ENCODE measurements at places on chromosomes 4 and X. TPM values are rescaled to one million over a fixed set of nuclear protein-coding genes. Genes with fewer than 3 reads are reported as not detected.

Gene NR3C2
- total RNA-seq = 51.7 TPM

- no peaks in the 10 kb centered on the region for H3K4me1 ChIP-seq
- H3K4me3 ChIP-seq = no peak overlapping the region
- H3K27me3 ChIP-seq = no peaks in the 10 kb centered on the region
- H3K27ac ChIP-seq = no peak overlapping the region
These were observed 98.5 kb upstream of the INPP4B start for GRCh38 chr4:142944565-142944964.

Gene EVC2
- total RNA-seq = 0.22 TPM

GRCh38 chr4:89316931-89317366, 9.3 kb upstream of the GPRIN3 start:
- H3K36me3 ChIP-seq = no peaks in the 10 kb centered on the region
- H3K4me1 ChIP-seq = peaks cover 24% of the 10 kb centered on the region
- H3K4me3 ChIP-seq = no peak overlapping the region
- no peaks in the 10 kb centered on the region for H3K27me3 ChIP-seq

GRCh38 chr4:155444721-155445120, 68.0 kb upstream of the MAP9 start:
- no peaks in the 10 kb centered on the region for H3K27me3 ChIP-seq
- H3K27ac ChIP-seq = no peak overlapping the region
- H3K36me3 ChIP-seq = no peaks in the 10 kb centered on the region
- no peaks in the 10 kb centered on the region for H3K4me1 ChIP-seq

DNA sequence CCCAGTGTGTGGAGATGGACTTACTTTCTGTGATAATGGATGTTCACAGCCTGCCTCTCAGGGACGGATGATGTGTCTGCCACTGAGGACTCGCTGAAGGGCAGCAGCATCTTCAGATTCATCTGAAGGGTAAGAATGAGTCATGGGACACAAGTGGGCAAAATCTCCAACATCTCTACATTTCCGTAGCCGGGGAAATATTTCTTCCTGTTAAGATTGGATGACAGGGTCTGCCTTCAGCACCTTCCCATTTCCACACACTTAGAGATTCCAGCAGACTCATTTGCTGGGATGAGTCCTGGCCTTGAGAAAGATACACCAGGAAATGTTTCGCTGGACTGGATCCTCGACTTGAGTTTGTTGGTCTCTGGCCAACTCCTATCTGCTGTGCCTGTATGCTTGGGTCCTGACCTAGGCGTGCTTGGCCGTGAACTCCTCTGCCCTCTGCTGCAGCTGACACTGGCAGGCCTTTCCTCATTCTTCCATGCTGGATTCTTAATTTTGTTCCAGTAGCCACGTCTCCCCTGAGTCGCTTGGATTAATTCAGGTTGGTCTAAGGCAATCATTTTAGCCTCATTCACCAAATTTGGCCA, 46.5 kb upstream of the SOD3 start:
- H3K27me3 ChIP-seq = no peaks in the 10 kb centered on the region
- H3K27ac ChIP-seq = no peak overlapping the region
- DNase-seq = no peak
- H3K4me1 ChIP-seq = no peaks in the 10 kb centered on the region
- no peak overlapping the region for H3K4me3 ChIP-seq

DNA sequence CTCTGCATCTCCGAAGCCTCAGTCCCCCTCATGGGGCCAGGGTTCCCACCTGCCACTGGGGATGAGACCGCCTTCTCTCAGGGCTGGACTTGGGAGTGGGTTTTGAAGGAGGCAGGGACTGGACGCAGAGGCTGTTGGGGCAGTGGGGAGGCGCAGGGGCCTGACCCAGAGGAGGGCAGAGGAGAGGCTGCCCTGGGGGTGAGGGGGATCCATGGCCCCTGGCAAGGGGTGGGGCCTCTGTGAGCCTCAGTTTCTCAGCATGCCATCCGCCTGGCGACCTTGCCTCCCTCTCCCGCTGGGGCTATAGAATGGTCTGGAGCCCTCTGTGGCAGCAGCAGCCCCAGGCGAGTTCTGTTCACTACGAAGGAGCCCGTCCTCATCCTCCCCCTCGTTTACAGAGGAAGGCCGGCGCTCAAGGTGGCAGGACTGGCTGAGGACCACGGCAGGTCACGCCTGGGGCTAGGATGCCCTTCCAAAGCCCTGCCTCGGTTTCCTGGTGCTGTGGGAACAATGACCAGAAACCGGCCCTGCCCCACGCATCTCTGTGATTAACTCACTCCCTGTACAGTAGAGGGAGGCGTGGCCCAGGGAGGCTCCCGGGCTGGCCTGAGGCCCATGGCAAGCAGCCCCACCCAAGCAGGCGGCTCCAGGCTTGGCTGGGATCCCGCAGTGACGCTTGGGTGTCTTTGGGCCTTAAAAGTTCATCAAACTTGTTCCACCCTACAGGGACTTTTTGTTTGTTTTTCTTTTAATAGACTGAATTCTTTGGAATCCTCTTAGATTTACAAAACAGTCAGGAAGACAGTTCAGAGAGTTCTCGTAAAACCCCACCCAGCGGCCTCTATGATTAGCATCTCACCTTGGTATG, 16.0 kb upstream of the SH3TC1 start:
- H3K27me3 ChIP-seq = no peaks in the 10 kb centered on the region
- H3K27ac ChIP-seq = no peak overlapping the region
- H3K4me1 ChIP-seq = no peaks in the 10 kb centered on the region
- no peak for DNase-seq
- H3K4me3 ChIP-seq = no peak overlapping the region

Gene VSIG4
- 0.89 TPM for total RNA-seq

Gene CDX4
- not detected for total RNA-seq

- no peak within 1 kb of the TSS for H3K27ac ChIP-seq
- no peaks in the 10 kb centered on the region for H3K4me1 ChIP-seq
- H3K36me3 ChIP-seq = no peaks in the 10 kb centered on the region
- no peaks in the 10 kb centered on the region for H3K27me3 ChIP-seq
These were observed at the start of gene APELA for GRCh38 chr4:164876700-164877324. Gene APELA, plus strand, starts transcription at chr4:164877178. Its CDS starts 154 bp downstream, at chr4:164877332.

DNA sequence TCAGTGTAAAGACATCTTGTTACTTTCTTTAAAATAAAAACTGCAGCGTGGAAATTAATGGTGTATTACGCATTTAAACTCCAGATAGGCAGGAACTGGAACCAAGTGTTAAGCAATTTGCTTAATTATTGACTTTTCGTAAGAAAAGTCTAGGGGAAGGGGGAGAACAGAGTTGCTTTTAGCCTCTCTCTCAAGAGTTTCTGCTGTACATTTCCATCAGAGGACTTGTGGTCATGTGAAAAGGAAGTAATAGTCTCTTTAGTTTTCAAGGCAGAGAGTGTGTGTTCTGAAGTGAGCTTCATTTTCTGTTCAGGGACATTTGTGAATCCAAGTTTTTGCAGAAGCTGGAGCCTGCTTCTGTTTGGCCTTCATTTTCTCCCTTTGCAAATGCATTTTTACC, 127.2 kb downstream of the UBE2K start:
- no peaks in the 10 kb centered on the region for H3K27me3 ChIP-seq
- no peak overlapping the region for H3K27ac ChIP-seq
- no peaks in the 10 kb centered on the region for H3K4me1 ChIP-seq
- no peak for DNase-seq

GRCh38 chrX:45381366-45381765, 180.7 kb upstream of the DIPK2B start:
- no peaks in the 10 kb centered on the region for H3K36me3 ChIP-seq
- H3K4me1 ChIP-seq = no peaks in the 10 kb centered on the region
- no peak overlapping the region for H3K4me3 ChIP-seq
- no peak for DNase-seq
- H3K27ac ChIP-seq = no peak overlapping the region

- no peak overlapping the region for H3K27ac ChIP-seq
- no peaks in the 10 kb centered on the region for H3K4me1 ChIP-seq
- DNase-seq = no peak
These were observed 97.9 kb upstream of the ADAMTS3 start for GRCh38 chr4:72666910-72667309.

- no peak within 1 kb of the TSS for H3K4me3 ChIP-seq
- no peaks in the 10 kb centered on the region for H3K36me3 ChIP-seq
- no peaks in the 10 kb centered on the region for H3K4me1 ChIP-seq
- no peak for DNase-seq
These were observed at the start of gene KLB for GRCh38 chr4:39406763-39407583. Gene KLB, plus strand, starts transcription at chr4:39406930. Its CDS starts 20 bp downstream, at chr4:39406950.

GRCh38 chr4:8419222-8420041, 21.1 kb downstream of the ACOX3 start:
- no peak for DNase-seq
- peaks cover 27% of the 10 kb centered on the region for H3K36me3 ChIP-seq
- no peak overlapping the region for H3K27ac ChIP-seq

- no peaks in the 10 kb centered on the region for H3K36me3 ChIP-seq
- H3K27ac ChIP-seq = no peak overlapping the region
- no peaks in the 10 kb centered on the region for H3K4me1 ChIP-seq
- H3K4me3 ChIP-seq = no peak overlapping the region
These were observed 307.1 kb upstream of the TEX13C start for GRCh38 chrX:125012585-125012984.

Gene TMPRSS11B
- not detected for total RNA-seq

GRCh38 chr4:88630756-88631155, 38.5 kb downstream of the HERC3 start:
- no peaks in the 10 kb centered on the region for H3K4me1 ChIP-seq
- H3K4me3 ChIP-seq = no peak overlapping the region
- H3K36me3 ChIP-seq = no peaks in the 10 kb centered on the region
- H3K27me3 ChIP-seq = no peaks in the 10 kb centered on the region
- no peak overlapping the region for H3K27ac ChIP-seq
- no peak for DNase-seq

GRCh38 chrX:119706616-119707015, 13.6 kb upstream of the SEPTIN6 start:
- no peaks in the 10 kb centered on the region for H3K36me3 ChIP-seq
- no peak overlapping the region for H3K27ac ChIP-seq
- no peaks in the 10 kb centered on the region for H3K27me3 ChIP-seq
- H3K4me3 ChIP-seq = no peak overlapping the region

Gene CHRDL1
- not detected for total RNA-seq

GRCh38 chr4:160319221-160319867, 1216.5 kb downstream of the RAPGEF2 start:
- no peaks in the 10 kb centered on the region for H3K4me1 ChIP-seq
- no peak for DNase-seq
- no peak overlapping the region for H3K4me3 ChIP-seq
- H3K36me3 ChIP-seq = no peaks in the 10 kb centered on the region
- no peaks in the 10 kb centered on the region for H3K27me3 ChIP-seq

GRCh38 chr4:125994430-125994829, 679.7 kb downstream of the FAT4 start:
- no peak for DNase-seq
- no peak overlapping the region for H3K4me3 ChIP-seq
- H3K27me3 ChIP-seq = no peaks in the 10 kb centered on the region
- no peaks in the 10 kb centered on the region for H3K4me1 ChIP-seq
- H3K27ac ChIP-seq = no peak overlapping the region
- H3K36me3 ChIP-seq = no peaks in the 10 kb centered on the region

- no peaks in the 10 kb centered on the region for H3K36me3 ChIP-seq
- H3K27me3 ChIP-seq = no peaks in the 10 kb centered on the region
- H3K27ac ChIP-seq = no peak overlapping the region
- no peak for DNase-seq
- H3K4me1 ChIP-seq = no peaks in the 10 kb centered on the region
These were observed 21.4 kb upstream of the MRFAP1 start for GRCh38 chr4:6619116-6619465.

GRCh38 chr4:139625093-139625455, 40.5 kb upstream of the MGST2 start:
- H3K4me1 ChIP-seq = no peaks in the 10 kb centered on the region
- no peaks in the 10 kb centered on the region for H3K27me3 ChIP-seq
- H3K36me3 ChIP-seq = no peaks in the 10 kb centered on the region
- DNase-seq = no peak

- DNase-seq = no peak
- H3K27ac ChIP-seq = no peak overlapping the region
- H3K4me3 ChIP-seq = no peak overlapping the region
- no peaks in the 10 kb centered on the region for H3K27me3 ChIP-seq
These were observed 59.8 kb upstream of the MAML3 start for GRCh38 chr4:140213749-140214148.

Gene PRRG3
- not detected for total RNA-seq

DNA sequence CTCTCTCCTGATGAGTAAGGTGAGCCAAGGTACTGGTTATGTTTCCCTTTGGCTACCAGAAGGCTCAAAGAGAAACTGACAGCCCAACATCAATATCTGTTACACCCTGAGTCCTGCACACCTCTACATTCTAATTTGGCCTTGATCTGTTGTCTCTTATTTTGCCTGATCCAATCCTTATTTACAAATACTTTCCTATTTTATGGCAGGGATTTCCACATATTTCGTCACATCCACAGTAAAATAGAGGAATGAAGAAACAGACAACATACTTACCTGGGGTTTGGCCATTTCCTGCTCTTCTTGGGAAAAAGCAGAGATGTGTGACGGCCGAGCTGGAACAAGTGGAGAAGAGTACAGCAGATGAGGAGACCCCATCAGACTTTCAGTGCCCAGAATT, 1.5 kb downstream of the ZNF182 start:
- H3K4me1 ChIP-seq = no peaks in the 10 kb centered on the region
- no peak for DNase-seq
- H3K27me3 ChIP-seq = no peaks in the 10 kb centered on the region
- peak overlapping the region; percentile 44 for H3K27ac ChIP-seq

Gene IGBP1
- total RNA-seq = 54.0 TPM

- DNase-seq = no peak
- no peaks in the 10 kb centered on the region for H3K27me3 ChIP-seq
- peaks cover 10% of the 10 kb centered on the region for H3K36me3 ChIP-seq
These were observed at the start of gene PLCXD1 for GRCh38 chrX:281166-281999. Gene PLCXD1, plus strand, starts transcription at chrX:281381. Its CDS starts 2,807 bp downstream, at chrX:284188.

Gene PDGFRA
- total RNA-seq = not detected

Gene ERCC6L
- total RNA-seq = 6.4 TPM

GRCh38 chr4:167606551-167606950, 372.3 kb upstream of the SPOCK3 start:
- no peak overlapping the region for H3K27ac ChIP-seq
- H3K36me3 ChIP-seq = no peaks in the 10 kb centered on the region
- no peaks in the 10 kb centered on the region for H3K4me1 ChIP-seq
- H3K4me3 ChIP-seq = no peak overlapping the region
- no peaks in the 10 kb centered on the region for H3K27me3 ChIP-seq
